Sigmoid colon (tissue), 7 donors: ENCODE measurements at places on chromosomes 7 and 10. TPM values are rescaled to one million over a fixed set of nuclear protein-coding genes. Genes with fewer than 3 reads are reported as not detected.
A peak's percentile ranks its signal among the peaks of the same experiment; 100 is the strongest.

GRCh38 chr10:110162741-110163145 is 44.7 kb upstream of the MXI1 start:
- H3K27me3 ChIP-seq, result peaks cover 15% of the 10 kb centered on the region
- no peak for DNase-seq
- no peak overlapping the region for H3K4me3 ChIP-seq
- no peaks in the 10 kb centered on the region for H3K4me1 ChIP-seq
- H3K36me3 ChIP-seq, result no peaks in the 10 kb centered on the region
- no peak overlapping the region for H3K27ac ChIP-seq

Gene COL13A1
- 4.4 TPM for total RNA-seq

Gene RRP12
- total RNA-seq, result 17.4 TPM

- H3K27ac ChIP-seq, result no peak overlapping the region
- no peak for DNase-seq
- H3K27me3 ChIP-seq, result no peaks in the 10 kb centered on the region
- no peaks in the 10 kb centered on the region for H3K36me3 ChIP-seq
- no peak overlapping the region for H3K4me3 ChIP-seq
These were observed 86.6 kb upstream of the C7orf33 start for GRCh38 chr7:148503900-148504487.

Gene JCAD
- 99.7 TPM for total RNA-seq

Gene IDI2
- total RNA-seq, result not detected

GRCh38 chr10:75110006-75110632 is 1.3 kb upstream of the SAMD8 start:
- H3K4me1 ChIP-seq, result peaks cover 28% of the 10 kb centered on the region
- peak overlapping the region; percentile 99 for H3K27ac ChIP-seq

- H3K27me3 ChIP-seq, result no peaks in the 10 kb centered on the region
- no peaks in the 10 kb centered on the region for H3K36me3 ChIP-seq
- no peak overlapping the region for H3K27ac ChIP-seq
- H3K4me3 ChIP-seq, result no peak overlapping the region
- DNase-seq, result no peak
These were observed 5.1 kb downstream of the NPVF start for GRCh38 chr7:25223206-25223605.

DNA sequence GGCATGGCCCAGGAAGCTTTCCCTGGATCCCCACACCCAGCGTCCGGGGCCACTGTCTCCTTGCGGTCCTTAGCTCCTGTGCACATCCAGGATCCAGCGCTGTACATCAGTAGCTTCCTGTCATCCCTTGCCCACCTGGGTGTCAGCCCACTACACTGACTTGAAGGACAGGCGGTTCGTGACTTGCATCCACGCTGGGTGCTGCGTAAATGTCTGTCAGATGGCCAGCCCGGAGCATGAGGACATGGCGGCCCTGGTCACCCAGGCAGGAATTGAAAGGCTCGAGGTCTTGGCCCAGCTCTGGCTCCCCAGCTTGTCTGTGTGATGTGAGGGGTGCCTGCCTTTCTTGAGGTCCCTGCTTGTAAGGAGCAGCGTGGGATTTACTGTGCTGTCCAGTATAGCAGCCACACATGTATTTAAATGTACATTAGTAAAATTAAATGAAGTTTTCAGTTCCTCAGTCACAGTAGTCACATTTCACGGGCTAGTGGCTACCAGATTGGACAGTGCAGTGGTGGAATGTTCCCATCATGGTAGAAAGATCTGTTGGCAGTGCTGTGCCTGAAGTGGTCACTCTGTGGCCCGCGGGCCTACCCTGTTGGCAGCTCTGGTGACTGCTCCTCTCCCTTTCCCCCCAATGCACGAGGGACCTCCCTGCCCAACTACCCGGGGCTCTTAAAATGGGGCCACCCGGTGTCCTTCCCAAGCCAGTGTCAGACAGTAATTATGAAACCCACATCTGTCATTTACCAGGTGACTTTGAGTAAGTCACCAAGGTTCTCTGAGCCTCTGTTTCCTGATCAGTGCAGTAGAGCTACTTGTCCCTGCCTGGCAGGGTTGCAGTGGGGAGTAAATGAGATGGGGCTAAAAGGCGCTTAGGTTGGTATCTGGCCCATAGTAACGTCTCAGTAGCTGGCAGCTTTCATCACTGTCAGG is 97.8 kb upstream of the PPIF start:
- DNase-seq, result no peak
- no peaks in the 10 kb centered on the region for H3K36me3 ChIP-seq
- peak overlapping the region; percentile 22 for H3K27ac ChIP-seq
- no peaks in the 10 kb centered on the region for H3K4me1 ChIP-seq
- no peak overlapping the region for H3K4me3 ChIP-seq
- no peaks in the 10 kb centered on the region for H3K27me3 ChIP-seq

- peaks cover 5% of the 10 kb centered on the region for H3K4me1 ChIP-seq
- H3K4me3 ChIP-seq, result peak overlapping the region; percentile 61
- DNase-seq, result no peak
These were observed 439 bp downstream of the IQUB start for GRCh38 chr7:123533929-123534382.

DNA sequence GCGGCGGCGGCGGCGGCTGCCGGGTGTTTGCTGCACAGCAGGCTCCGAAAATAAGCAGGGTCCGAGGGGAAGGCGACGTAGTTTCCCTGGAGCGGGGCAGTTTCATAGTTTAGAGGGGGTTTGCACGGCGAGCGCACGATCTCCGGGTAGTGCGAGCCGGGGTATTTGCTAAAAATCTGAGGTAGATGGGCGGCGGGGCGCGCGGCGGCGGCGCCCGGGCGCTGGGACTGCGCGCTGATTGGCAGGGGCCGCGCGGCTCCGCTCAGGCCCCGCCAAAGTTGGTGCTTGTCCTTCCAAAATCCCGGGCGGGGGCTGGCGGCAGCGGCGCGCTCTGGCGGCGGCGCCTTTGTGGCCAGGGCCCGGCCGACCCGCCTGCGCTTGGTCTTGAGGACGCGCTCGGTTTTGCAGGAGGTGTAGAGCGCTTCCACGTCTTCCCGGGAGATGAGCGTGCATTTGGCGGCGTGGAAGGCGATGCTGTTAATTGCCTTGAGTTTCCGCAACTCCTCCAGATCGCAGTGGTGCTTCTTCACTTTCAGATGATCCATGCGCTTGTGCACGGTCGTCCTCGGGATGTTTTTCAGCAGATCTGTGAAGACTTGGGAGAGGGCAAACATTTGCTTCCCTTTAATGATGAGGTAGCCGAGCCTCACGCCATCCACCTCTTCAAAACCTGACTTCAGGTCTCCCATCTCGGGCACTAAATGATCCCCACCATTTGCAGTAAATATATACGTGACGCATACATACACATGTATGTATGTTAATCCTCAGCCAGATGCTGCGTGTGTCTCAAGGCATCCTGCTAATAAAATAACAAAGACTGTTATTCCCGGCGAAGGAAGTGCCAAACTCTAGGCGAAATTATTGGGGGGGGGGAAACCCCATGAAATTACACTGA is 8.1 kb downstream of the SKIDA1 start:
- peak overlapping the region; percentile 86 for H3K27ac ChIP-seq
- H3K27me3 ChIP-seq, result no peaks in the 10 kb centered on the region
- no peaks in the 10 kb centered on the region for H3K36me3 ChIP-seq
- H3K4me3 ChIP-seq, result peak overlapping the region; percentile 45

Gene ADAM8
- total RNA-seq, result 0.36 TPM

GRCh38 chr10:14588084-14588937 is 186.4 kb downstream of the FAM107B start:
- no peaks in the 10 kb centered on the region for H3K36me3 ChIP-seq
- no peaks in the 10 kb centered on the region for H3K27me3 ChIP-seq
- no peak overlapping the region for H3K4me3 ChIP-seq
- DNase-seq, result no peak
- no peak overlapping the region for H3K27ac ChIP-seq

GRCh38 chr10:78630944-78631838 is 437.6 kb upstream of the ZMIZ1 start:
- no peaks in the 10 kb centered on the region for H3K27me3 ChIP-seq
- H3K4me3 ChIP-seq, result no peak overlapping the region
- no peak for DNase-seq

- no peaks in the 10 kb centered on the region for H3K4me1 ChIP-seq
- no peaks in the 10 kb centered on the region for H3K36me3 ChIP-seq
- DNase-seq, result no peak
- no peak overlapping the region for H3K27ac ChIP-seq
These were observed 114.9 kb upstream of the PLXNA4 start for GRCh38 chr7:132691201-132691600.

Gene SORCS3
- 1.1 TPM for total RNA-seq

- H3K4me1 ChIP-seq, result no peaks in the 10 kb centered on the region
- H3K27ac ChIP-seq, result no peak overlapping the region
- no peaks in the 10 kb centered on the region for H3K27me3 ChIP-seq
- no peak overlapping the region for H3K4me3 ChIP-seq
- no peaks in the 10 kb centered on the region for H3K36me3 ChIP-seq
These were observed 67.3 kb downstream of the ANKIB1 start for GRCh38 chr7:92313055-92313454.

- no peak overlapping the region for H3K4me3 ChIP-seq
- peak overlapping the region; percentile 93 for H3K27ac ChIP-seq
- DNase-seq, result no peak
- peaks cover 44% of the 10 kb centered on the region for H3K4me1 ChIP-seq
- H3K36me3 ChIP-seq, result peaks cover 4% of the 10 kb centered on the region
- no peaks in the 10 kb centered on the region for H3K27me3 ChIP-seq
These were observed 44.5 kb upstream of the AP5Z1 start for GRCh38 chr7:4730971-4731370.

DNA sequence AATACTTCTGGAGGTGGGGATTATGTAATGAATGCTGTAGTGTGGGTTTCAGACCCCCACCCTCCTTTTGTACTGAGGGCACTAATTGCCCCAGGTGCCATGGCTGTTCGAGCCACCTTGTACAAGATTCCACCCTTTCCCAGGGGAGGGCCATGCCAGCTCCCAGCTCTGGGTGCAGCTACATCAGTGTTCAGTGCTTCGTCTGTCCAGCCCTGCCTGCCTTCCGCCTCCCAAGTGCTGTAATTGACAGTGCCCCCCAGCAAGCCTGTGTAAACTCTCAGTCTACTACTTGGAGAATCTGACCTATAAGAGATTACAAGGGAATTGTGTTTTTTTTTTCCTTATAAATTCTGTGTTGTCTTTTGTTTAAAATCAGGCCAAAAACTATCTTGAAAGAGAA is 33.0 kb downstream of the GTF2I start:
- H3K27ac ChIP-seq, result no peak overlapping the region
- DNase-seq, result no peak
- H3K27me3 ChIP-seq, result no peaks in the 10 kb centered on the region
- no peaks in the 10 kb centered on the region for H3K4me1 ChIP-seq
- no peak overlapping the region for H3K4me3 ChIP-seq
- peaks cover 13% of the 10 kb centered on the region for H3K36me3 ChIP-seq

Gene SLC39A12
- total RNA-seq, result 0.14 TPM

Gene FRAT1
- total RNA-seq, result 5.0 TPM

DNA sequence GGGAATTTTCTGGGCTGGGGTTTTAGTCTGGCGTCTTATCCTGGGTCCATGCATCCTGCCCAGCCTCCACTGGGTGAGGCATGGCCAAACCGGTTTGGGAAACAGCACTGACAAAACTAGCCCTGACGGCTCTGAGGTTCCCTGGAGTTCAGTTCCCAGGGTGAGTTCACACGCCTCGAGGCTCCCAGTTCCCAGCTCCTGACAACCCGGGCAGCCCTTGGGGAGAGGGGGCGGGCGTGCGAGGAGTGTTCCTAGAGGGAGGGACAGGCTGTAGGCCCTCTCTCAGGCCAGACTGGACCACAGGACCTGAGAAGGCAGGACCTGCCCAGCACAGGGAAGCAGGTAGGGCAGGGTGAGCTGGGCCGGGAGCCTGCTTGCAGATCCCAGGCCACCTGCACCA is 82.3 kb upstream of the PPIF start:
- H3K36me3 ChIP-seq, result no peaks in the 10 kb centered on the region
- H3K4me1 ChIP-seq, result no peaks in the 10 kb centered on the region
- peak overlapping the region; percentile 87 for H3K27ac ChIP-seq
- DNase-seq, result no peak

Gene ZNF804B
- total RNA-seq, result 0.41 TPM

DNA sequence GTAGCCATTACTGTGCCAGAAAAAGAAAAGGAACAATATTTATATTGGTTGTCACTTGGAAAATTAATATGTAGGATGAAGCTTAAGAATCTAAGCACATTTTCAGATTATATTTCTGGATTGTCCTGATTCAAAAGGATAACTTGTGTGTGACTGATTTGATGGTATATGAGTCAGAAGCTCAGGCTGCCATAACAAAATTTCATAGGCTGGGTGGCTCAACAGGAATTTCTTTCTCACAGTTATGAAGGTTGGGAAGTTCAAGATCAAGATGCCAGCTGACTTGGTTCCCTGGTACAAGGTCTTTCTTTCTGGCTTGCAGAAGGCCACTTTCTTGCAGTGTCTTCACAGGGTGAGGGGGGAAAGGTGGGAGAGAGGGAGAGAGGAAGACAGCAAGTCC is 108.5 kb downstream of the ST7 start:
- peaks cover 11% of the 10 kb centered on the region for H3K4me1 ChIP-seq
- H3K27ac ChIP-seq, result no peak overlapping the region
- no peaks in the 10 kb centered on the region for H3K36me3 ChIP-seq
- H3K27me3 ChIP-seq, result no peaks in the 10 kb centered on the region
- no peak for DNase-seq

DNA sequence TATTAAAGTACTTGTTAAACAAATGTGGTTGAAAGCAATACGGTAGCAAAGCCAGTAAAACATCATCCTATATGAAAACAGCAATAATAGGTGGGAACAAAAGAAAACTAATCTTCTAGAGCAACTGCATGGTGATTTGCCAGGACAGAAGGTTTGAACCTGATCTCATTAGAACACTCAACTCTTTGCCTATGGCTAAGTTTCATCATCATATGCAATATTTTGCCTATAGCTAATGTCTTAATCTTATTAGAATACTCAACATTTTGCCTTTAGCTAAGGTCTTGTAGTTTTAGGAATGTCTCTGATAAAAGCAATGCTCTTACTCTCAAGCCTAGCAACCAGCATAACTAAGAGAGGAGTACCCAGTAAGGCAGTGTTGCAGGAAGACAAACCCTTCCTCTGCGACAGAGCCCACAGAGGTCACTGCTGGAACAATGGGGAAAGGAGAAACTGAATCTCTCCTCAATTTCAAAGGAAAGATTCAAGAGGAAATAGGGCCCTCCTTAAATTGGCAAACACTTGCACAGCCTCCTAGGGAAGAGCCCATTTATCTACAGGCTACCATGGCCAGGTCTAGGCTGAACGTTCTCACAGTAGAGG is 38.3 kb downstream of the CADPS2 start:
- H3K36me3 ChIP-seq, result no peaks in the 10 kb centered on the region
- DNase-seq, result no peak
- H3K4me3 ChIP-seq, result no peak overlapping the region
- no peaks in the 10 kb centered on the region for H3K4me1 ChIP-seq
- H3K27me3 ChIP-seq, result no peaks in the 10 kb centered on the region
- no peak overlapping the region for H3K27ac ChIP-seq

DNA sequence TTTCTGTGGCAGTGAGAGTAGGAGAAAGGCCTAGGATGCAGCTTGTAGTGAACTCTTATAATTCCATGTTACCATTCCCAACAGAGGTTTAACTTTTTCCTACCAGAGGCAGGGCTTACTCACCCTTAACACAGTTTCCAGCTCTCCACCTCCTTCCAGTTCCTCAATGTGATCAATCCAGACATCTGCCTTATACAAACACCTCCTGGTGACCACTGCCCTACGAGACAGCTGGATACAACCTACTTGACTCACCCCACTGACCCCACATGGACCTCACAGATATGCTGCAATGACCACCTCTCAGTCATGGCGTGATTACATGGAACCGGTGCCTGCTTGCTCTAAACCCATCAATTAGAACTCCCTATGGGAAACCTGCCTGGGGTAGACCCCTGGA is 326.5 kb downstream of the TNS3 start:
- no peaks in the 10 kb centered on the region for H3K36me3 ChIP-seq
- H3K4me1 ChIP-seq, result peaks cover 27% of the 10 kb centered on the region
- no peak overlapping the region for H3K4me3 ChIP-seq
- H3K27ac ChIP-seq, result no peak overlapping the region
- H3K27me3 ChIP-seq, result no peaks in the 10 kb centered on the region
